Activated CD4-positive, alpha-beta T cell treated with anti-CD3 and anti-CD28 coated beads for 4 hours (primary cell): ENCODE measurements at places on chromosomes 11 and 22.

GRCh38 chr11:34333787-34334186 lies 24.0 kb downstream of the ABTB2 start:
- DNase-seq, result no peak

DNA sequence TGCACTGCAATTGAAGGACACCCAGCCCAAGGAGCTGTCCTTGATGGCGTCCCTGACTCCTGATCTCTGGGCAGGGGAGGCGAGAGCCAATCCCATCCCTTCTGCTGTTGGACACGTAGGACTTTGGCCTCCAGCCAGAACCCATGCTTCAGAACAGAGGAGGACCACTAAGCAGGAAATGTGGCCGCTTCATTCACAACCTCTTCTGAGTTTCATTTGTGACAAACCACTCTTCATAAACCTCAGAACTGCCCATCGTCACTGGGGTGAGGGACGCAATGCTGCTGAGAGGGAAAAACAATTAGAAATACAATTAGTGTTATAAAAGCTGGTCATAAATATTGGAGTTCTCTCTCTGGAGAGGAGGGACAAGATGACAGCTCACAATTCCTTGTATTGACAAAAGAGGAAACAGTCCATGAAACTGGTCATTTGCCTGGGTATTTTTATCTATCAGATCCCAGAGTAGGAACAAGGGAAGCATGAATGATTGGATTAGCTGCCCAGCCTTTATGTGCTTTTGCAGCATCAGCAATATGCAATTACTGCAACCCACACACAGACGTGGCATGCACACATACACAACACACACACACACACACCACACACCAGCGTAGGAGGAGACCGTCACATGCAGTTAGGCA lies 216.5 kb upstream of the CADM1 start:
- DNase-seq, result no peak

GRCh38 chr11:44617671-44618461 lies 52.4 kb downstream of the CD82 start:
- DNase-seq, result no peak

GRCh38 chr11:27159335-27159679 lies 118.7 kb downstream of the BBOX1 start:
- DNase-seq, result no peak

DNA sequence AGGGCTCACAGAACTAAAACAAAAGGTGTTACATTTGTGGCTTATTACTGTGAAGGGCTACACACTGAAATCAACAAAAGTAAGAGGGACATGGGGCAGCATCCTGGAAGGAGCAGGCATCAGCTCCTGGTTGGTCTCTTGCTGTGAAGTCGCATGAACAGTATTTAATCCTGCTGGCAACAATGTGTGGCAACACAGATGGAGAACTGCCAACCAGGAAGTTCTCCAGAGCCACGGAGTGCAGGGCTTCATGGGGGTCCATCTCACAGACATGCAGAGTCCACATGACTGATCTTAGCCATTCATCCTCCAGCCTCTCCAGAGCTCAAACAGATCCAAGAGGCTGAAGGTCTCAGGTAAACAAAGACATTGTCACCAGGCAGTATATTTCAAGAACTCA lies 32.8 kb upstream of the FGF3 start:
- DNase-seq, result no peak

GRCh38 chr11:2804189-2804588 lies 81.4 kb downstream of the CDKN1C start:
- no peak for DNase-seq

DNA sequence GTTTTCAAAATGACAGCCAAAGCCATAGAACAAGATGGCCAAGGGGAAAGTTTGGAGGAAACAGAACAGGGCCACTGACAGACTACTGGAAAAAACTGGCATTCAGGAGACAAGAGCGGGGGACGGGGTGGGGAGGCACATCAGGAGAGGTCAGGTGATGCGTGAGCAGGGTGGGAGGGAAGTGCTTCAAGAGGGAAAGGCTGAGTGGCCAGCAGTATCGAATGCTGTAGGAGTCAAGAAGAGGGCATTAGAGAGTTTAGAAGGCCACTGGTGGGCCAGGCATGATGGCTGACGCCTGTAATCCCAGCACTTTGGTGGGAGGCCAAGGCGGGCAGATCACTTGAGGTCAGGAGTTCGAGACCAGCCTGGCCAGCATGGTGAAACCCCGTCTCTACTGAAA lies 8.2 kb downstream of the GTPBP1 start:
- no peak for DNase-seq

- DNase-seq, result no peak
Observed at GRCh38 chr11:119055901-119056300, 1.1 kb downstream of the HYOU1 start.

- DNase-seq, result no peak
Observed at GRCh38 chr11:119791047-119791446, 62.0 kb upstream of the NECTIN1 start.

DNA sequence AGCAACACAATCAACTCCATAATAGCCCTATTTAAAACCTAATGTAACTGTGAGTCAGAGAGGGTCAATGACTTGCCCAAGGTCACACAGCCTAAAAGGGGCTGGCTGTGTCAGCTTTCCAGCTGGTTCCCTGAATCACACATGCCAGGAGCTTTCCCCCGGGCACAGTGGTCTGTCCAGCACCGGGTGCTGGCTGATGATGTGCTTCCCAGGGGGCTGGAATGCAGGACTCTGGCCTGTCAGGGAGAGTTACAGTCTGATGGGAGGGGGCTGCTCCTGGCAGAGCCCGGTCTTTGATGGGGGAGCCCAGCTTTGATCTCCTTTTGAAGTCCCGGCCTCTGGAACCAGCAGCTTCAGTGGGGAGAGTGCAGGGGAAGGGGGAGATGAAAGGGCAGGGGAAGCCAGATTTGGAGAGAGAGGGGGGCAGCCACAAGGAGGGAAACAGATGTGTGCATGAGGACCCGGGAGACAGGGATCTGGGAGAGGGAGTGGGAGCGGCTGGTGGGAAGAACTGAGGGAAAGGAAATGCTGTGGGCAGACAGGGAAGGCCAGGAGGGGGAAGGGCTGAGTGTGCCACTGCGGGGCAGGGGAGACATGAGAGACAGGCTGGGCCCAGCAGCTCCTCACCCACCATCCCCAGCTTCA lies 102.7 kb downstream of the NECTIN1 start:
- no peak for DNase-seq

- DNase-seq, result no peak
Observed at GRCh38 chr11:68309621-68310185, 2.7 kb upstream of the LRP5 start.

- DNase-seq, result no peak
Observed at GRCh38 chr22:36210224-36210623, 8.6 kb upstream of the APOL4 start.

DNA sequence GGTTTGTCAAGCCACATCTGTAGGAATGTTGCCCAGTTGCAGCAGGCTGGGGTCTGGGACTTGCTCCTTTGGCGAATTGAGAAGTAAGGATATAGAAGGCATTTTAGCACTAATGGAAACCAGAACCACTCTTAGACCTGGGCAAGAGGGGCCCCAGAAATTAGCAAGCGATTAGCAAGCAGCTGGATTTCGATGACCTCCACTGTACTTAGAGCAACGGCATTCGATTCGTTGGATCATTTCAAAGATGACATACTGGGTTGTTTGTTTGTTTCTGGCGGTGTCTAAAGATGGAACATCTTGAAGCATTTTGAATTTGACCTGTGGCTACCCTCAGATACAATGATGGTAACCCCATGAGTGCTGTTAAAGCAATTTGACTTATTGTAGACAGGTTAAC lies 1.2 kb upstream of the CDPF1 start:
- no peak for DNase-seq
